ENCODE measurements at places on chromosomes 6 and 20.

DNA sequence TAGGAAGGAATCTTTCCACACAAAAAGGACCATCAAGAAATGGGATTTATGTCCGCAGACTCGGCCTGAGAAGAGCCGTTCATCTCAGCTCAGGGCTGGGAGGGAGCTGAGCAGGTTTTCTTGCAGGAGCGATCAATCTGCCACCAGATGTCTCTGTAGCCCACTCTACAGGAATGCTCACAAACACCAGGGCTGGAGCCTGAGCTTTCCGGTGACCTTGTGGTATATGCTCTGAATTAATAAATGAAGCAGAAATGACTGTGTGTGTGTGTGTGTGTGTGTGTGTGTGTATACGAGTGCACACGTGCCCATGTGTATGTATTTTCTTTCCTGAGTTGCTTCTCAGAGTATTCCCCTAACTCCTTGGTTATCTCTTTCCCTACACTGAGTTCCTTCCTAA lies 12.0 kb downstream of the CD83 start:
- H3K36me3 ChIP-seq = no peaks in the 10 kb centered on the region
- H3K27me3 ChIP-seq = no peaks in the 10 kb centered on the region
- no peak for DNase-seq
- H3K4me1 ChIP-seq = peaks cover 24% of the 10 kb centered on the region
- no peak overlapping the region for H3K27ac ChIP-seq
- no peak overlapping the region for H3K4me3 ChIP-seq

DNA sequence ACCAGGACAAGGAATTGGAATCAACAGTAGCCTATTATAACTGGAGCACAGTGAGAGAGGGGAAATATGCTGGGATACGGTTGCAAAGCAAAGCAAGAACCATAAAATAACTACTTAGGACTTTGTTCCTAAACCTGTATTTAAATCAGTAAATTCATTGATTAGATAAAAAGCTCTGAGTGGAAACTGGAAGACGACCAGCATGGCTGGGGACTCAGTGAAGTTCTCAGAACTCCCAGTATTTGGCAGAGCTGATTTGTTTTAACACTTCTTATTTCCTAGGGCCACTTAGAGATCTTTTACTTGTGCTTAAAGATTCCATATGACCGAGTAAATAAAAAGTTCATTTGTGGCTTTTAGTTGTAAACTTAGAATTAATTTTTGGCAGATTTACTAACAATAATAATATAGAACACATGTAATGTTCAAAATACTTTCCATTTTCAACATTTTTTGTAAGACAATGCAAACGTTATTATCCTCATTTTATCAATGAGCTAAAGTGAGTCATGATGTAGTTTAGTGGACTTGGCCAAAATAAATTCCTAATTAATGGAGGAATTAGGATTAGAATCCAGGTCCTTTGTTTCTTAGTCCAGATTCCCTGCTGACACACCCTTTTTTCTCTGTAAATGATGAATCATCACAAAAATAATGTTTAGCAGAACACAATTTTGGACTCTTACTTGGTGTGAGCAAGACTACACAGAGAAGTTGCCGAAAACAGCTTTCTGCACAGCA lies 392.9 kb downstream of the GJA1 start:
- H3K27me3 ChIP-seq = no peaks in the 10 kb centered on the region
- no peak overlapping the region for H3K27ac ChIP-seq
- H3K4me3 ChIP-seq = no peak overlapping the region
- H3K36me3 ChIP-seq = no peaks in the 10 kb centered on the region
- no peaks in the 10 kb centered on the region for H3K4me1 ChIP-seq

DNA sequence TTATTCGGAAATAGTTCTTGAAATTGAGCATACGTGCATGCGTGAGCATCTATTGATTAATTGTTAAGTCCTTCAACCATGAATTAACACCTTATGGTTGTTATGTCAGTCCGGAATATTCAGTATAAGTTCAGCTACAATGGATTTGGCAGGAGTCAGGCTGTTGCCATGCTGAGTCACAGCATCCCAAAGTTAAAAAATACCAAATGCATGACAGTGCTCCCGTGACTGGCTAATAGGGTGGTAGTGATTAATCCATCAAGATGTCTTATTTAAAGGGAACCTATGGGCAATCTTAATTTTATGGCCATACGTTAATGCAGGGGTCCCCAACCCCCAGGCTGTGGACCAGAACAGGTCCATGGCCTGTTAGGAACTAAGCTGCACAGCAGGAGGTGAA lies 10.5 kb downstream of the RAE1 start:
- no peaks in the 10 kb centered on the region for H3K4me1 ChIP-seq
- no peak overlapping the region for H3K27ac ChIP-seq
- H3K4me3 ChIP-seq = no peak overlapping the region

- no peaks in the 10 kb centered on the region for H3K4me1 ChIP-seq
- H3K27me3 ChIP-seq = no peaks in the 10 kb centered on the region
- H3K27ac ChIP-seq = no peak overlapping the region
- peaks cover 27% of the 10 kb centered on the region for H3K36me3 ChIP-seq
- no peak overlapping the region for H3K4me3 ChIP-seq
These were observed 119.3 kb downstream of the ASCC3 start for GRCh38 chr6:100761841-100762240.

DNA sequence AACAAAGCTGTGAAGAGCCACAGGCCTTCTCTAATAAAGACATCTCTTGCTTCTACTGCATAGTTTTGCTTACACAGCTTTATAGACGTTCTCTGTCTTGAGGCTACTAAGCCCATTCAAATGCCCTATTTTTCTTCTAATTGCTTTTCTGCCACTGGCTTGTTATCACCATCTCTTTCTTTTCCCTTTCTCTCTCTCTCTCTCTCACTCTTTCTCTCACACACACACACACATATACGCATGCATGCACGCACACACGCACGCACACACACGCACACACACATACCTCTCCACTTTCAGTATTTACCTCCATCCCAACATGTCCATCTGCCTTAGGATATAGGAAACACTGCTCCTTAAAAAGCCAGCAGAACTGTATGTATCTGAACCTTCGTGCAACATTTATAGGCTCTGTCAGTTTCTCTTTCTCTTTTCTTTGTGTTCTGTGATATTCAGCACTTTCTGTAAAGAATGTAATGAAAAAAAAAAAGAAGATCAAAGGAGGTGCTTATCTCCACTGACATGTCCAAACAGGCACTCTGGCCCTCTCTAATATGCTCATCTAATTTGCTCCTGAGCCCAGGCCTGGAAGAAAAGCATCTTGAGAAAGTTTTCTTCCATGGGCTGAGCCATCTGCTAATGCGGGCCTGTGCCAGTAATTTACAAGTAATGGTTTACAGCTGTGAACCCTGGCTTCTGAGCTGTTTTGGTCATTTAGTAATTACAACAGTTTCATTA lies 1046.7 kb upstream of the MAP3K7 start:
- H3K4me1 ChIP-seq = no peaks in the 10 kb centered on the region
- no peaks in the 10 kb centered on the region for H3K27me3 ChIP-seq
- no peak for DNase-seq
- no peak overlapping the region for H3K27ac ChIP-seq

- no peaks in the 10 kb centered on the region for H3K27me3 ChIP-seq
- H3K27ac ChIP-seq = no peak overlapping the region
- no peaks in the 10 kb centered on the region for H3K36me3 ChIP-seq
- H3K4me1 ChIP-seq = peaks cover 5% of the 10 kb centered on the region
- no peak overlapping the region for H3K4me3 ChIP-seq
These were observed 80.6 kb downstream of the MAP3K5 start for GRCh38 chr6:136711644-136712043.
